Activated CD4-positive, alpha-beta T cell treated with anti-CD3 and anti-CD28 coated beads, Interleukin-2, amount 50 U/mL, for 16 hours (primary cell): ENCODE measurements at places on chromosomes 5 and 9.

DNA sequence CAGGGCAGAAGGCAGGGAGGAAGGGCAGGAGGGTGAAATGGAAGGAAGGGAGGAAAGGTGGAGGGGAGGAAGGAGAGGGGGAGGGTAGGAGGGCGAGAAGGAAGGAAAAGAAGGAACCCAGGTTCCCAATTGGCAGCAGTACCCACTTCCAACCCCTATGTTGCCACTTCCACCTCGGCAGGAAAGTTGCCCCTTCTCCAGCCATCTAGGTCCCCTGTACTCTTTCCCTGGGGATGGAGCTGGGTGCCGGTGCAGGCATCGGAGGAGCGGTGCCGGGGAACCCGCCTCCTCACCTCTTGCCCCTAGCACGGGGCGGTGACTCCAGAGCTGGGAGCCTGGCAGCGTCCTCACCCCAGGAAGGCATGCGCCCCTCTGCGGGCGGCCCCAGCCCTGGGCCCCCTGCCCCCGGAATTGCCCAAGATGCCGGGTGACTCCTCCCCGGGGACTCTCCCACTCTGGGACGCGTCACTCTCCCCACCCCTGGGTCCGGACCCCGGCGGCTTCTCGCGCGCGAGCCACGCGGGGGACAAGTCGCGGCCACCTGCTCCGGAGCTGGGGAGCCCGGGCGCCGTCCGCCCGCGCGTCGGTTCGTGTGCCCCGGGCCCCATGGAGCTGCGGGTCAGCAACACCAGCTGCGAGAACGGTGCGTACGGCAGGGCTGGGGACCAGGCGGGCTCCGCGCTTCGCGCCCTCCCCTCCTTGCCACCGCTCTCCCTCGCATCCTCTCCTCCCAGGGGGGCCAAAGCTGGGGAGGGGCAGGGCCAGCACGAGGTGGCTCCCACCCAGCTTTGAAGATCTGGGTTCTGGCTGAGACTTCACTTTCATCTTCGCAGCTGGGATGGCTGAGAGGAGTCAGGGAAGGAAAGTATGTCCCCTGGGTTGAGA is at the start of gene NIPAL4:
NIPAL4 (plus strand) TSS at position 499 of the 885 bp plus-strand sequence; CDS start at position 607, 108 bp downstream.
- DNase-seq: peak; percentile 9

DNA sequence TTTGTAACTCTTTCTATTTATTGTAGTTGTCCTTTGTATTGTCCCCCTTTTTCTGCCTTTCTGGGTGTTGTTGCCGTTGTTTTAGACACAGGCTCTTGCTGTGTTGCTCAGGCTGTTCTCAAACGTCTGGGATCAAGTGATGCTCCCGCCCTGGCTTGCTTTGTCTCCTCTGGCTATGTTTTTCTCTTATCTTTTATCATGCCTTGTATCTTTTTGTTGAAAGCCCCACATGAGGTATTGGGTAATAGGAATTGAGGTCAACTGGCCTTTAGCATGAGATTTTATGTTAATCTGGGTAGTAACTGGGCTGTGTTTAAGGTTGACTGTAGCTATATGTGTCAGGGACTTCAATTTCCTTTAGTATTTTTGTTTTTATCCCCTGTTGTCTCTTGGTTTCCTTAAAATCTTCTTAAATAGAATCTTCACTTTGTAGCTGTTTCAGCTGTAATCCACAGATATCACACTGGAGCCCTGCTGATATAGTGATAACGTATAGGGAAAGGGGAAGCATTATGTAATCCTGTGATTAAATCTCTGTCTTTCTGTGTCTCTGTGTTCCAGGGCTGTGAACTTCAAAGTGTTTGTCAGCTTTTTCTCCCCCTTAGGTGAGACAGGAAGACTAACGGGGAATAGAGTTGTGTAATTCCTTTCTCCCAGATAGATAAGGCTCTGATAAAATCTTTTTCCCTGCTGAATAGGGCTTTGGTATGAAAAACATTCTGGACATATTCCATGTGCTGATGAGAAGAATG is 25.9 kb upstream of the CACNA1B start:
- no peak for DNase-seq

GRCh38 chr5:162487528-162488525 is 420.3 kb downstream of the GABRG2 start:
- DNase-seq: no peak

- no peak for DNase-seq
These were observed 239.7 kb downstream of the MEF2C start for GRCh38 chr5:88643315-88643714.

- DNase-seq: no peak
These were observed 48.9 kb downstream of the DYNC2I2 start for GRCh38 chr9:128607642-128608350.

DNA sequence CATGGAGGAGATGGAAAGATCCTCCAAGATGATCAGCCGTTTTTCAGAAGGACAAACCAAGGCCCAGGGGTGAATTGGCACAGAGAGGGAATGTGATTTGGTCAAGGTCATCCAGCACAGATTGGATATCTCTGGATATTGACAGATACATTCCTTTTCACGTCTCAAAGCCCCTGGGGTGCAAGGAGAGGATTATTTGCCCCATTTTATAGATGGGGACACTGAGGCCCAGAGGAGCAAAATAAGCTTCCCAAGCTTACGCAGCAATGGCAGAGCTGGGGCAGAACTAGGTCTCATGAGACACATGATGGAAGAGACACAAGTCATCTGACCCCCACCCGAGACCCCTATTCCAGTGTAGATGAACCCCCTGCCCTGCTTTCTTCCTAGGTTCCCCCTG is 895 bp upstream of the PDGFRB start:
- DNase-seq: no peak

- no peak for DNase-seq
These were observed 128.9 kb downstream of the CCDC192 start for GRCh38 chr5:127832067-127832466.

DNA sequence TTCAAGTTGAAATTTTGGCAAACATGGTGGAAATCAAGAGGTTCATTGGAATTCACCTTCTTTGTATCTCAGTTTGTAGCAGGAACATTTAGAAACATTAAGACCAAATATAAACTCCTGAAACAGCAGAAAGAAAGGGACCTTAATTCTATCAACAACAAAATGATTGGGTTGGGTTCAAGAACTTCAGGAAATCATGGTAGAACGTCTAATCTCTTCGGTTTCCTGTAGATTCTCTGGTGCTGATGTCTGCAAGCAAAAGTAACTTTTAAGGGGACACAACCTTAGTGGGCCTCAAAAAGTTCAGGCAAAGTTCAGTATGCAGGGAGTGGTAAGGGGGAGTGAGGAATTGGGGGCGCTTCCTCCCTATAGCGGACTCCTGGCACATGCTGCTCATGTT is 3.4 kb downstream of the IL33 start:
- DNase-seq: no peak

DNA sequence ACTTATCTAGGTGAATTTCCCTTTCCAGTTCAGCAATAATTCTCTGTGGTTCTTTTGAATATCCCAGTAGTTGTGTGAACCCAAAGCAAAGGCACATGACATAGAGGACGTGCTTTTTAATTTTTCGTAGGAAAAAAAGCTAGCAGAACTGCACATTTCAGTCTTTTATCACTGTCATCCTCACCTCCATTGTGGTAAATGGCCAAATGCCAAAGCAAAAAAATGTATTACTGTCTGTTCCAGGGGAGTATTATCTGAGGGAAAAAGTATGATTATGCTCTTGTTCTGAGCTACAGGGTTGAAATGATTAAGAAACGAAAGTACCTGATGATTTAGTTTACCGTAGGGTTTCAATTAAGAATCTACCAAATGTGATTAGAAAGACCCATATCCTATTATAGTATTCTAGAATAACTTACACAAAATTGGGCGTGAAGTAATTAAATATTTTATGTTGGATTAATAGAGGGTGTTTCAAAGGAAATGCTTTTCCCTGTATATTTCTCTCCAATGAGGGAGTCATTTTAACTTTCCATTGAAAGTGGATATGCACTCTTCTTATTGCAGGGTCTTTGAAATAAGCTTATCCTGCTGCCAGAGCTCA is 62.7 kb downstream of the CAVIN4 start:
- no peak for DNase-seq

DNA sequence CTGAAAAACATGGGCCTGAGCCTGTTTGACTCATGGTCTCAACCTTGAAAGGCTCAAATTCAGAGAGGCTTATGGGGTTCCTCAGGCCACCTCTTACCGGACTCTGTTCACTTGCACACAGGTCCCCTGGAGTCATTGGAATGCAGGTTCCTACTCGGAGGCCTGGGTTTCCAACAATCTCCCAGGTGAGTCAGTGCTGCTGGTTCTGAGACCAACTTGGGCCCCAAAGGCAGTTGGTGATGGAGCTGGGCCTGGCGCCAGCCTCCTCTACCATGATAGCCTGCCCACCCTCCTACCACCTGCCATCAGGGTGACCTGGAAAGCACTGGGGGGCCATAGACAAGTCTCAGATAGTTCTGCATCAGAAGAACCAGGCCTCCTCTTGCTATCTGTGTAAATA is 188.4 kb downstream of the RGS3 start:
- no peak for DNase-seq

DNA sequence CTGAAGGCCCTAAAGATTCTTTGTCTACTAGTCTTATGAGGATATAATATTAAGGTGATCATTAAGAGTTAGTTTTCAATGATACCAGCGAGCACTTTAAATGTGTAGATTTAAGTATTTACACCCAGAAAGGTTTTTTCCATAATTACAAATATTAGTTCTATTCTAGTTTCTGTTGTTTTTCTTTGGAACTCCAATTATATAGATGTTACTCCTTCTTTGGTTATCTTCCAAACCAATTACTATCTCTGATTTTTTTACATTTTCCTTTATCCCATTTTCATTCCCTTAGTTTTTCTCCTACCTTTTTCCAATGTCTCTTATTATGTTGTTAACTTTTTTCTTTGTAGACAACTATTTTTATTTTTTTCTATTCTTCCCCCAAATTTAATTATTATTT is 355.1 kb downstream of the KCNN2 start:
- no peak for DNase-seq

DNA sequence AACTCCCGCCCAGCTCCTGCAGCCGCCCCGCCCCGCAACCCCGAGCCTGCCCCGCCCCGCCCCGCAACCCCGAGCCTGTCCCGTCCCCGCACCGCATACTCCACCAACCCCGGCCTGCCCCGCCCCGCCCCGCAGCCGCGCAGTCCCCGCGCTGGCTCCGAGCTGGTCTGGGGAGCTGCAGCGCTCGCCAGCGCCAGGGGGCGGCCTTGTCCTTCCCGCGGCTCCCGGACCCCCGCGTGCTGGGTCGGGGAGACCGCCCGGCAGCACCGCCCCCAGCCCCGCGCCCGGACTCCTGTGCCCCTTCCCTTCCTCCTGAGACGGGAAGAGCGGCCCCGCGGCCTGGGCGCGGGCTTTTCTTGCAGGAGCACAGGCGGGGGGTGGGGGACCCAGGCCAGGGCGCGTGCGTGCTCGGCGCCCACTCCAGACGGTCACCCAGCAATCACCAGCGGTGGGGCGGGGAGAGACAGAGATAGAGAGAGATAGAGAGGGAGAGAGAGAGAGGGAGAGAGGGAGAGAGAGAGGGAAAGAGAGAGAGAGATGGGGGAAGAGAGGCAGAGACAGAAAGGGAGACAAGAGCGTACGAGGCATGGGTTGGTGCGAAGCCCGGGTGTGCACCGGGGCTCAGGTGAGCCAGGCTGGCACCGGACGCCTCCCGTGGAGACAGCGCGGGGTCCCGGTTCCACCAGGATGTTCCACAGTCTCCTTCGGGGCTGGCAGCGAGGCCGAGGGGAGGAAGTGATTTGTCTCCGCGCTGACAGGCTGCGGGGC is 14.7 kb upstream of the TMEM250 start:
- DNase-seq: no peak

DNA sequence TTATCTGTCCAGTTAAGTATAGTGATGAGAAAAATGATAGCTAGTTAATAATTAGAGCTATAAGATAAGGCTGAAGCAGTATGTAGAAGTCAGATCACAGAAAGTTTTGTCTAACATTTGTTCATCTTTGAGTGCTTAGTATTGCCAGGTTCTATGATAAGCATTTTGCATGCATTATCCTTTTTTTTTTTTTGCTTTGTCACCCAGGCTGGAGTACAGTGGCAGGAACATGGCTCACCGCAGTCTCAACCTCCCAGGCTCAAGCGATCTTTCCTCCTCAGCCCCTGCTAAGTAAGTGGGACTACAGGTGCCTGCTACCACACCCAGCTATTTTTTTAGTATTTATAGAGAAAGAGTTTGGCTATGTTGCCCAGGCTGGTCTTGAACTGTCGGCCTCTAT is 17.5 kb downstream of the BAAT start:
- no peak for DNase-seq

DNA sequence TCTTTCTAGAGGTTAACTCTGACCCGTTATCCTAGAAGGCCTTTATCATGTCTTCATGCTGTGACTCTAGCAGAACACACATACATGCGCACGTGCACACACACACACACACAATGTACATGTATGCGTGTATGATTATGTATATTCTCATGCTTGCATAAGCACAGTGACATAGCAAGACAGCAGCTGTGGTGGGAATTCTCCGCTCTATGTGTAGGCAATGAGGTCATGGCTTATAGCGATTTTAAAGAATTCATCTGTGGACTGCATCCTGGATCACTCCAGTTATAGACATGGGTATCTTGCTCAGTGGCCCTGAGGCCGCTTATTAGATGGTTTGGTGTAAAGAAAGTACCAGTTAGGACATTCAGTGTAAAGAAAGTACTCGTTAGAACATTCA is 106.2 kb downstream of the FBXL7 start:
- DNase-seq: no peak

- no peak for DNase-seq
These were observed 74.6 kb downstream of the ACTL7B start for GRCh38 chr9:108780942-108781734.

DNA sequence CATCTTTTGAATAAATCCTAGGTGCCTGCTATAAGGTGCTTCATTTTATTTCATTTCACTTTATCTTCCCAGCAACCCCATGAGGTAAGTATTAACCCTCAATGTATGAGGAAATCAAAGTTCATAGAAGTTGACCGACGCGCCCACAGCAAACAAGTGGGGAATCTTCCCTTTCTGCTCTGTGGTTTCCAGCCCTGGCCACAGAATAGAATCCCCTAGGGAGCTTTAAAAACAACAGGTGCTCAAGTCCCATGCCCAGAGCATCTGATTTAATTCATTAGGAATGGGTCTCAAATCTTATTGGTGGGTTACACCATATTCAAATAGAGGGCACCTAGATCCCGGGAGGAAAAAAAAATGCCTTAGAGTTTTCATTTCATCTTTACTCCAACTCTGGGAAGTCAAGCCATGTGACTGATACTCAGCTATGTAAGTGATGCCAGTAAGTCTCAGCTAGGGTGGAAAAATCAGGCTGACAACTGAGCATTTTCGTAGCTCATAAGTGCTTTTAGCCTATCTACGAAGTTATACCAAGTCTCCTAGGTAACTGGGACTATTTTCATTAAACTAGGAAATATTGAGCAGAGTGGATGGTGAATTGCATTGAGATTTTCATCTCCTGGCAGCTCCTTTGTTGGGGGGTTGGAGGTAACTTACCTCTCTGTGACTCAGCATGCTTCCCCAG is 353.4 kb upstream of the SLC30A5 start:
- no peak for DNase-seq

- DNase-seq: peak; percentile 34
These were observed 55.6 kb downstream of the RXRA start for GRCh38 chr9:134381671-134382516.

- DNase-seq: no peak
These were observed 21.4 kb upstream of the TRMT10B start for GRCh38 chr9:37732086-37732741.

- DNase-seq: no peak
These were observed 118.4 kb downstream of the OXCT1 start for GRCh38 chr5:41751867-41752266.

GRCh38 chr5:170651604-170652277 is 131.8 kb upstream of the GABRP start:
- DNase-seq: no peak

GRCh38 chr9:127128341-127129072 is 6.1 kb upstream of the ANGPTL2 start:
- DNase-seq: no peak
